Inflammatory macrophage treated with lipopolysaccharide for 1 hour (primary cell): ENCODE measurements at places on chromosomes 12 and 14.
A peak's percentile ranks its signal among the peaks of the same experiment; 100 is the strongest.

GRCh38 chr12:83826112-83826511 lies 1086.5 kb downstream of the SLC6A15 start:
- no peak for DNase-seq

GRCh38 chr12:12807970-12808702 lies 5.0 kb upstream of the DDX47 start:
- no peak for DNase-seq

- peak; percentile 32 for DNase-seq
Measured at GRCh38 chr12:53300187-53300586, 692 bp downstream of the MYG1 start.

GRCh38 chr12:79690142-79690637 lies 574 bp downstream of the PAWR start:
- DNase-seq: no peak

DNA sequence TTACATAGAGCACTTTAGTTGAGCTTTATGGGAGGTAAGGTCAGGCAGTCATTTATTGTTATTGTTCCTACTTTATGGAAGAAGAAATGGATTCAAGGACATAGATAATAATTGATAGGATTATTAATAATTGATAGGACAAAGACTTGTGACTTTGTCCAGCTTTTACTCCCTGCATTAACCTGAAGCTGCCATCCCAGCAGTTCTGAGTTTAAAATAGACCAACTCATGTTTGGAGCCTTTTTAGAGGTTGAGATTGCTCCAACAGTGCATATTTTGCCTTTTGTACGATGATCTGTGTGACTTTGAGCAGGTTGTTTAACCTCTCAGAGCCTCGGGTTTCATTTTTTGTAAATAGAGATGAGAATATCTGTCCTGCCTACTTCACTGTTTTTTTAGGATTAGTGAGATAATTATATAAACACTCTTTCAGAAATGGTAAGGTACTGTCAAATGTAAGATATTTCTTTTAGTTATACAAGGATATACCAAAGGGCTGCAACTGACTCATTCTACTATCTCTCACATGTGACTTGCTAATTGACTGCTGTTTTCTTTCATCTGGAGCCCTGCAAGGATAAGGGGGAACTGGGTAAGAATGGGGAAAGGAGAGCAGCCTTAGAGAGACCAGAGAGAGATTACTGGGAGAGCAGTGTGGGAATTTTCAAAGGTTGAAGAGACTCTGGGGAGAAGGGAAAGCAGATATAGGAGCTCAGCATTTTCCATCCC lies 15.3 kb downstream of the WDR20 start:
- no peak for DNase-seq

GRCh38 chr12:101323255-101323654 lies 43.4 kb downstream of the UTP20 start:
- DNase-seq: no peak

DNA sequence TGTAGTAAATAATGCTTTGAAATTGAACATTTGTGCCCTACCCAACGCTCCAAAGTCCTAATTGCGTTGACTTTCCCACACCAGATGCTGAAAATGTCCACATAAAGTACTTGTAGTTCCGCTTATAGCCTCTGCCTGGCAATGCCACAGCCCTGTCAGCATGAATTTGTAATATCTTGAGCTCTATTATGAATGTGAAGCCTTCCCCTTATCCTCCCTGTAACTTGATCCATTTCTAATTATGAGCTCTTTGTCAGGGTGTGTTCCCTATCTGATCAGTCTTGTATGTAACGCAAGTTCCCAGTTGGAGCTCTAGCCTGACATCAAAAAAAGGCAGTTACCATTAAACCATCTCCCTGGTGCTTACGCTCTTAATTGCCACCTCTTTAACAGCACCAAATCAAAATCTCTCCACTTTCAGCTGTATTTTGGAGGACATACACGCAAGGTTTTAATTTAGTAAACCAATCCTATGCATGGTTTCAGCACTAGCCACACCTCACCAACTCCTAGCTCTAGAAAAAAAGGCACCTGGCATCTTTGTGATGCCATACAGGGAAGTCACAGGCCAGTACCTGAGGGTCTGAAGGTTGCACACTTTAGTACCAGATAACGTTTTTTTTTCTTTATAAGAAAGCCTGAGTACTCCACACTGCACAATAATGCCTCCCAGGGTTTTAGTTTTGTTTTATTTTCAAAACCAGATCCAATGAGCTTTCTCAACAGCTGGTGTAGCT lies 69.3 kb downstream of the EEA1 start:
- no peak for DNase-seq

DNA sequence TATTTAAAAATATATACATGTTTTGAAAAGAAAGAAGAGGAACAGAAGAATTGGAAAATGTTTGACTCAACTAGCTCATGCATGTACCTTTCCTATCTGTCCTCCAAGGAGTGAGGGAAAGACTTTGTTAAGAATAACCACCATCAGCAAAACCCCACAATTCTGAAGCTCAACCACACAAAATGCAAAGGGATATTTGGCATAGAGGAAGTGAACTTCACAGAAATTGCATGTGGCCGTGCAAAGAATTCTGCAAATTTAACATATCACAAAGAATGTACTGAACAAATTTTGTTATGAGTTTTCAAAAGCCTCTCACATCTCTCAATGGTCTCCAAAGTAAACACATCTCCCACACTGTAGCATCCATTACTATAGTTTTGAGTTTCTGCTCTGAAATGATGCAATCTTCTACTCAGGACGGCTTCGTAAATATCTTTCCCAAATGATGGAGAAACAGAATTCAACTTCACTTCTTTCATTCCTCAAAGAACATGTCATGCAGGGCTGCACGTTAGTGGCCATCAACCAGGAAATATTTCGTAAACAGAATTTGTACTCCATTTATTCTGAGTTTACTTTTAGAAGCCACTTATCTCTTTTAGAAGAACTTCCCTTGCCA lies 17.6 kb downstream of the DUSP6 start:
- DNase-seq: no peak

- DNase-seq: no peak
Measured at GRCh38 chr14:60637479-60638315, 11.6 kb downstream of the SIX1 start.

- no peak for DNase-seq
Measured at GRCh38 chr12:93429852-93430251, 11.9 kb downstream of the UBE2N start.

- DNase-seq: no peak
Measured at GRCh38 chr14:101246894-101247841, 314.1 kb upstream of the DIO3 start.

DNA sequence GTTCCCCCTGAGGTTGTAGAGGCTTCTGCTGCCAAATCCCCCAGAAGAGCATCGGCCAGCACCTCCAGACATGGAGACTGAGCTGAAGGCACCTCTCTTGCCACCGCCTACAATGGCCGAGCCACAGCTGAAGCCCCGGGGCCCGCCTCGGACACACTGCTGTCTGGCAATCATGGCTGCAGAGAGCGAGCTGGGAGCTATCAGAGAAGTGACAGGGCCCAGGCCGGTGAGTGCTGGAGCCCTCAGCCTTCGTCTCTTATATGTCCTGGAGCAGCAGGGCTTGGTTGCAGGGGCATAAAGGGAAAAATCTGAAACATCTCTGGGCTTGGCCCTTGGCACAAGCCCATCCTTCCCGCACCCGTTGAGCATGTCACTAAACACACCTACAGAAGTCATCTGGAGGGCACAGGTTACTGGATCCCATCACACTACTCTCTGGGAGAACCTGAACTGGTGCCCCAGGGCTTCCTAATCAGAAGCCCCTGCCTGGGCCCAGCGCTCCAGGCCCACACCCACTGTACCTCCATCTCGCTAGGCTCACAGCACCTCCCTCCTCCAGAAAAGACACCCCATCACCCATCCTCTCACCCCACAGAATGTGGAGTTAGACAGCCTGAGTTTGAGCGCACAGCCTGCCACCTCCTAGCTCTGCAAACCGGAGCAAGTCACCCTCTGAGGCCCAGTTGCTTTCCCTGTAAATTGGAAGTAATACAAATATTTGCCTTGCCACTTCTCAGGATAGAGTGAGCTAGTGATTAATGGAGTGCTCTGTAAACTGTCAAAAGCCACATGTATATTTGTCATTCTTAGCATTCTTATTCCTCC lies at the start of gene KRT4:
TSS of gene KRT4 (minus strand) at position 232 of the 825 bp plus-strand sequence. CDS start at position 174, 58 bp downstream.
- DNase-seq: no peak

- no peak for DNase-seq
Measured at GRCh38 chr12:19706936-19707335, 267.6 kb downstream of the AEBP2 start.

- no peak for DNase-seq
Measured at GRCh38 chr12:63990828-63991547, 146.5 kb downstream of the SRGAP1 start.

- DNase-seq: peak; percentile 96
Measured at GRCh38 chr12:89352492-89353187, at the start of gene DUSP6. TSS of gene DUSP6 (minus strand) at chr12:89352501. CDS start at chr12:89352039, 462 bp downstream.

DNA sequence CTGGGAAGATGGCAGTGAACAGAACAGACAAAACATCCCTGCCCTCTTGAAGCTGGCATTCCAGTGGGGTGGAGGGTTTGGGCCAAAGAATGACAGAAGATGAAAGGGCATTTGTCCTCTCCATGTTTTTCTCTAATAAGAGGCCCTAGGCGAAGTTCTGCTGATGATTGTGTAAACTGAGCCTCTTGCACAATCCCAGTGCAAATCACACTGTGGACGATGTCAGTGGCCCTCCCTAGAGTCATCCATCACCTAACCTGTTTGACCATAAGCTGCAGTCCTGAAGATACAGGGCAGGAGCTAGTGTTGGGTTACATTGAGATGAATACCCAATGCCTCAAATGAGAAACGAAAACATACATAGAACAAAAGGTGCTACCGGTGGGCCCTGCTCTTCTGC lies 622.4 kb upstream of the TBX3 start:
- DNase-seq: no peak

- no peak for DNase-seq
Measured at GRCh38 chr12:52542157-52542556, 10.8 kb downstream of the KRT71 start.

DNA sequence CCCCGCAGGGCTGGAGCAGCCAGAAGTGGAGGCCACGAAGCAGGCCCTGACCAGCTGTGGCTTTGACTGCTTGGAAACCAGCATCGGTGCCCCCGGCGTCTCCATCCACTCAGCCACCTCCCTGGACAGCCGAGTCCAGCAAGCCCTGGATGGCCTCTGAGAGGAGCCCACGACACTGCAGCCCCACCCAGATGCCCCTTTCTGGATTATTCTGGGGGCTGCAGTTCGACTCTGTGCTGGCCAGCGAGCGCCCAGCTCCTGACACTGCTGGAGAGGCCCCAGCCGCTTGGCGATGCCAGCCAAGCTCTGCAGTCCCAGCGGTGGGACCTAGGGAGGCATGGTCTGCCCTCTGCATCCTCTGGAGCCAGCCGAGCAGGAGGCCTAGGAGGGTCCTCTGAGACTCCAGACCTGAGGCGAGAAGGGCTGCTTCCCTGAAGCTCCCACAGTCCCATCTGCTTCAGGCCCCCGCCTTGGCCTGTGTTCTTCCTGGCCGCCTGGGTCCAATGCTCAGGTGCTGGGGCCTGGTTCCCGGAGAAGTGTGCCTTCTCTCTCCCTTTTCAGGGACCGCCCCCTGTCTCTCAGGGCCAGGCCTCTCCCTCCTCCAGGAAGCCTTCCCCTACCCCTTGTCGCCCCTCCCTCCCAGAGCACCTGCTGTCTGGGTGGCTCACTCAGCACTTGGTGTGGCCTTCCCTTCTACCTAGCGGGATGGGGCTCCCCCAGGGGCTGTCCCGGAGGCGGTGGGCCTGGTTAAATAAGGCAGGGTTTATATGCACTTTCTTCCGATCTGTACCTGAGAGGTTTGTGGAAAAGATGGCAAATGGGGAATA lies 23.0 kb downstream of the MVK start:
- DNase-seq: no peak

- no peak for DNase-seq
Measured at GRCh38 chr14:64792231-64792630, 87.5 kb downstream of the SPTB start.

GRCh38 chr14:73749706-73750530 lies 35.7 kb upstream of the PNMA1 start:
- DNase-seq: no peak

- no peak for DNase-seq
Measured at GRCh38 chr12:77130193-77130592, 64.8 kb upstream of the E2F7 start.

GRCh38 chr14:56844406-56845002 lies 34.2 kb upstream of the OTX2 start:
- DNase-seq: no peak

DNA sequence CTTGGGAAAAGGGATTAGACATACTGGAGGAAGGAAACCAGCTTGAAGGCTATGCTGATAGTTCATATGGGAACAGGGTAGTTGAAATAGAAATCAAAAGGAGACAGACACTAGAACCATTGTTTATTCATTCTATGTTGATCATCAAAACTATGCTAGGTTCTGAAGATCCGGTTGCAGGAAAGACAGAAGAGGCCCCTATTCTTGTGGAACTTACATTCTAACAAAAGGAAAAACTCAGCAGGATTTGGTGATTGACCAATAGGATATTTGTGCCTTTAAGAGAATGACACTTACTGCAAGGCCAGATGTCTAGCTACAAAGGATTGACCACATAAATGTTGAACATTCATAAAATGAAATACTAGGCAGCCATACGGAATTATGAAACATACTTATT lies 179.2 kb downstream of the AKAP6 start:
- no peak for DNase-seq

GRCh38 chr12:52585066-52585465 lies 11.4 kb upstream of the KRT74 start:
- peak; percentile 66 for DNase-seq

- DNase-seq: no peak
Measured at GRCh38 chr14:99234961-99235571, 36.9 kb downstream of the BCL11B start.

DNA sequence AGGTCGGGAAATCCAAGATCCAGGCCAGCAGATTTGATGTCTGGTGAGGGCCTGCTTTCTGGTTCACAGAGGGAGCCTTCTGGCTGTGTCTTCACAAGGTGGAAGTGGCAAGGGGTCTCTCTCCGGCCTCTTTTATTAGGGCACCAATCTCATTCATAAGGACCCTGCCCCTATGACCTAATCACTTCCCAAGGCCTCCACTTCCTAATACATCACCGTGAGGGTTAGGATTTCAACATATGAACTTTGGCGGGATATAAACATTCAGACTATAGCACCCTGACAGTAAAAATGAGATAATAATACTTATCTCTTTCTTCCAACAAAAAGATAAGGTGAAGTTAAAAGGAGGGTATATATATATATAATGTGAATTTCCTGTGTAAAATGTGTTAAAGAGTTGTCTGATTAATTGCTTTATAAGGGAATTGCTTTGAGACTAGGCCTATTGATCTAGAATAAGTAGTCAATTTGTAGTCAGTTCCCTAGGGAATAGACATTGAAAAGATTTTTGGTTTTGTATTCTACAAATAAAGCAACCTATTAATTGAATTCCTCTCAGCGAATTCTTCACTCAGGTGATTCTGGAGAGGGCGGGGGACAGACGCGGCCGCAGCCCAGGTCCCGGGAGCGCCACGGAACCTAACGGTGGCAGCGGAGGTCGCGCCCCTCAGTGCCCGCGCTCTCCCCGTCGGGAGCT lies 516 bp upstream of the LGALS3 start:
- peak; percentile 31 for DNase-seq

- no peak for DNase-seq
Measured at GRCh38 chr14:67417633-67418032, 5.7 kb upstream of the PLEK2 start.
